ENCODE measurements at places on chromosomes 2 and 18. TPM values are rescaled to one million over a fixed set of nuclear protein-coding genes. Genes with fewer than 3 reads are reported as not detected.

The C2orf68 gene
- 14.8 TPM for total RNA-seq

The TSHZ1 gene
- 6.5 TPM for total RNA-seq

The ADD2 gene
- 7.2 TPM for total RNA-seq

- peak; percentile 49 for DNase-seq
These were observed 265.3 kb upstream of the PKDCC start for GRCh38 chr2:41782306-41783158.

The TLX2 gene
- not detected for total RNA-seq

The ASTL gene
- total RNA-seq, result not detected

GRCh38 chr2:176192351-176192750 is 3.9 kb downstream of the HOXD1 start:
- DNase-seq, result no peak

- DNase-seq, result no peak
These were observed 1328.9 kb upstream of the TMEFF2 start for GRCh38 chr2:193523662-193524061.

DNA sequence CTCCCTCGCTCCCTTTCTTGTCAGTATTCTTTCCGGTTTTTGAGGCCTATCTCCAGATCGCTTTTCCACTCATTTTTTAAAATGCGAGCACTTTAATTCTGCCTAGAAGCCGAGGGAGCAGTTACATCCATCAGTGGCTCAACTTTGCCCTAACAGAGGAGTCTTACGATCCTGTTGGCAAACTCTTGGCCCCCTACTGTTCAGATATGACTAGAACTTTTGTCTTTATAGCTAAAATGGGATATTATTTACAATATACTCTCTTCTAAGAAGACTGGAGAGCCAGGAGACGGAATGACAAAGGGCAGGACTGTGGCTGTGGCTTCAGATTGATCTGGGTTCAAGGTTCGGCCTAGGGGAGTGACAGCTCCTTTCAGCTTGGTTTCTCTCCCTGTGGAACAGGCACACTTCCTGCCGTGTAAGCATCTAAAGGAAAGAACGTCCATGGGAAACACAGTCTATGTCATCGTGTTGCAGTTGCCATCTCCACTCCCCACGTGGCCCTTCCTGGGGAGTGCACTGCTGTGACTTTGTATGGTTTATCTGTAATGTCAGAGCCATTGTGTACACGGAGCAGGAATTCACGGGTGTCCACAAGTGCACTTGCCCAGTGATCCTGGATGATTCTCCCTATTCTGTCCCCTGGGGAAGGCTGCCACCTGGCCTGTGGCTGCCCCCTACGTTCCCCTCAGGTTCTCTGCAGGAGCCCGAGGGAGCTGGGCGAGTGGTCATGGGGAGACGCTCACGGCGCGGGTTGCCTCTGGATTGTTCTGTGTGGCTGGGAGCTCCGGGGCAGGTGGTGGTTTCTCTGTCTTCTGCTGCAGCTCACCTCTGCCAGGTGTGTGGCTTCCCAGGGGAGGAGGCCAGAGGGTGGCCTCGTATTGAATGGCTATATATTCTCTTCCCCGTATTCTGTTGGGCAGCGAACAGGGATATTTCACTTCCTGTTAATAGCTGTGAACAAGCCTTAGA is 222.0 kb downstream of the LDLRAD4 start:
- peak; percentile 51 for DNase-seq

The GKN2 gene
- total RNA-seq, result not detected

DNA sequence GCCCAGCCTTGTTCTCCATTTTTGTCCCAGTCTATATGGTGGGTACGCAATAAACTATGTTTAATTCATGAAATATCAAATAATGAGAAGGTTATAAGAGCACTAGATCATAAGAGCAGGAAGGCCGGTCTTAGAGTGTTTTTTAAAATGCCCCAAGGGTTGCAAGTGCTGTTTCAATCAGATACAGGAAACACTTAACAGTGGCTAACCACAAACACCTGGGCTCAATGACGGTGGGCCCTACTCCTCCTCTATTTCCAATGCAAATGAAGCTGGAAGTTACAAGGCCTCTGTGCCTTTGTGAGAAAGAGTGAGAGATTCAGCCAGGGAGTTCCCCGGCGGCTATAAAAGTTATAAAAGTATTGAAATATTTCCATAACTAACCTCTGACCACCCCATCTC is 18.9 kb upstream of the WDR33 start:
- no peak for DNase-seq

- no peak for DNase-seq
These were observed 7.8 kb upstream of the RAB31 start for GRCh38 chr18:9700261-9700796.

The PTMA gene
- 822 TPM for total RNA-seq

The NYAP2 gene
- total RNA-seq, result not detected

DNA sequence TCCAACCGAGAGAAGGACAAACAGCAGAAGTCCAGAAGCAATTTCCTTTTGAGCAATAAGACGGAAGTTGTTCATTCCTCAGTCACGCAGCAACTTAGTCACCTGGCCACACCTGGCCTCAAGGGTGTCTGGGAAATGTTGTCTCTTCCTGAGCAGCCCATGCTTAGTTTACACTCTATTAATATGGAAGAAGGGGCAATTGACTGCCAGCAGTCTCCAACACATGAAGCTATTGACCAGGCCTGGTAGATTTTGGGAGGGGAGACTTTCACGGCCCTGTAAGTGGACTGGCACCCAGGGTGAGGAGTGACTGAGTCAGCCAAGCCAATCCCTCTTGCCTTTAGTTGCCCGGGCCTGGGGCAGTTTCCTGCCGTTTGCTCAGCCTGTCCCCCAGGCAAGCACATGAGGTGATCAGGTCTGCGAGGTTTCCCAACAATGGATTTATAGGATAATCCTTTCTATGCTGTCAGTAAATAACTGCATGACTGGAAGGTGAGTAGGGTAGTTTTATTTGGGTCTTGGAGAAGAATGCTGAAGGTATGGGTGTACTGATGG is 43.8 kb upstream of the PPP4R1 start:
- DNase-seq, result no peak

DNA sequence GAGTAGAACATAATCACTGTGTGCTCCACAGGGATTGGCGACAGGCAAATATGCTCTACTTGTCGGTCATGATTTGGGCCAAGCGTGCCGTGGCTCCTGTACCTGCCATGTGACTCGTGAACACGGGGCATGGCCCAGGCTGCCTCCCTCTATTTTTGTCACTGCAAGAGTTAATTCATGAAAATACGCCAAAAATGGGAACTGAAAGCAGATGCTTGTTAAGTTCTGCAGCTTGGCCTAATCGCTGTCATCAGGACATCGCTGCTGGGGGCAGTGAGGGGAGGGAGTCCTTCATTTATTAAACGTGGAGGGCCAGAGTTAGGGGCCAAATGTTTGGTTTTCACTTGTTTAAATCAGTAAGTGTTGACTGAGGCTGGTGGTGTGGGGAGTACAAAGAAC is 177.8 kb downstream of the BCL2 start:
- DNase-seq, result no peak

DNA sequence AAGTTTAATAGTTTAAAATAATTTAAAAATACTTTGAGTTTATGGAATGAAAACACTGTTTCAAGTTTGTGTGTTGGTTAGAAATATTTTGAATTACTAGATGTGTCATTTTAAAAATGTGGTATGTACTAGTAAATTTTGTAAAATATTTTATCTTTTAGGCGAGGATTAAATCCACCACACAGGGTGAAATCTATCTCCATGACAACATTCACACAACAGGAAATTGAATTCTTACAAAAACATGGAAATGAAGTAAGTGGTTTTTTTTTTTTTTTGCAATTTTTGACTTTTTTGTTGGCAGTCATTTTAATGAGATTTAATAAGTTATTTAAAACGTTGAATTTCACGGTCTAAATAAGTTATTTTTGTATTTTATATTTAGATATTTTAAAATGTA is 19.4 kb downstream of the AGFG1 start:
- peak; percentile 51 for DNase-seq

DNA sequence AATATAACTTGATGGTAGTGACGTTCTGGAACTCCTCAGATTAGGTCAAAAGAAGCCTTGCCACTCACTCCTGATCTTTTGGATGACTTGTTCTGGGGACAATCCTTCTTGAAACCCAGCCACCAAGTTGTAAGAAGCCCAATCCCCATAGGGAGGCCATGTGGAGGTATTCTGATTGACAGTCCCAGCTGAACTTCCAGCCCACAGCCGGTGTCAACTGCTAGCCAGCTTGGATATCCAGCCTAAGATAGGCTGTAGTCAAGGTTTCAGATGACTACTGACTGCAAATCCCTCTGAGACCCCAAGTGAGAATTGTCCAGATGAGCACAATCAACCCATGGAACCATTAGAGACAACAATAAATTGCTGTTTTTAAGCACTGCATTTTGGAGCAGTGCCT is 31.4 kb downstream of the EIF2AK2 start:
- DNase-seq, result no peak

GRCh38 chr2:25740810-25741381 is 67.5 kb upstream of the DTNB start:
- no peak for DNase-seq

GRCh38 chr2:215994911-215995310 is 18.4 kb downstream of the MREG start:
- no peak for DNase-seq

- DNase-seq, result peak; percentile 69
These were observed 28.6 kb upstream of the CHAC2 start for GRCh38 chr2:53739032-53739431.

DNA sequence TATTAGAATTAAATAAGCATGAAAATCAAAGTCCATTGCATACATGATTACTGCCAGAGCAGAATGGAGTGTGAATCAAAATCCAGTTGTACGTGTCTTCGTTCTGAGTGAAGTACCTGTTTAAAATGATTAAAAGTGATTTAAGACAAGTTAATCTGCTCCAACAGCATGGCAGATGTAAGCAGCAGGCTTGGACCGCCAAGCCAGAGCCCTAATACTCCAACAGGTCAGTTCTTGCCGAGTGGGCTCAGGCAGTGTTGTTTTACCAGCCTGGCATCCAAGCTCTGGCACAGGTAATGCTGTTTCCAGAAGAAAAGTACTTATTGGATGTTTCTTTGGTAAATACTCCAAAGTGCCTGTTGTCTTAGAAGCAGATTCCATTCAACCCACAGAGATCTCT is 171.4 kb upstream of the EPAS1 start:
- no peak for DNase-seq

DNA sequence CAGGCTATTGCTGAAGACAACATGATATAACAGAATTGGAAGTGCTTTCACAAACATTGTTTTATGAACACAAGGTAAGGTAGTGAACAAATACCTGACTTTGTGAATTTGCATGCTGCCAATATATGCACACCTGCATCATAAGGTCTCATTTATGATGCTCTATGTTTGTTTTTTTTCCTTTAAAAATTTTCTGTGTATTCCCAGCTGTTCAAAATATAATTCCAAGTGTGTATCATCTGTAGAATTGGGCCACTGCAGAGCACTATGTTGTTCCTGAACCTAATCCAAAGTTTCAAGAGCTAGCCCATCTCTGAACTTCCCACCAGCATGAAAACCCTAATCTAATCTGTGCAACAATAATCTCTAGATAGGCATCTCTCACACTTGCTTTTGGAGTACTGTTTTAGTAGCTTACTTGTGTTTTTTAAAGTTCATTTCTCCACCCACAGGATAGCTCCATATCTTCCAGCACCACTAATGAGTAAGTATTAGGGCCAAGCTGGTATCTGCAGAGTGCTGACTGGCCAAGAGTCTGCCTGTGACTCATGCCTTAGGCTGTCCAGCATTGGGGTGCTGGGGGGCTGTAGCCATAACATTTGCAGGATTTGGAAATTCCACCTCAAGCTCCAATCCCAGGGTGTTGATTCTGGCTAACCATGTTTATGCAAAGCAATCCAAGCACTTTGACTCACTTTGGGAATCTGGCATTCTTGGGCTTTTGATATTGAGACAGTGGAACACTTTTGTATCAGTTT is 208.2 kb upstream of the REV1 start:
- DNase-seq, result peak; percentile 8

- no peak for DNase-seq
These were observed 45.0 kb upstream of the ASXL3 start for GRCh38 chr18:33532978-33533377.

Data from lung microvascular endothelial cell (primary cell).